Esophagus squamous epithelium (tissue), 5 donors: ENCODE measurements at places on chromosomes 4 and X.

- H3K4me3 ChIP-seq, result no peak overlapping the region
- H3K36me3 ChIP-seq, result no peaks in the 10 kb centered on the region
- H3K27ac ChIP-seq, result no peak overlapping the region
- no peaks in the 10 kb centered on the region for H3K4me1 ChIP-seq
- DNase-seq, result no peak
Measured at GRCh38 chr4:23947826-23948225, 58.0 kb upstream of the PPARGC1A start.

DNA sequence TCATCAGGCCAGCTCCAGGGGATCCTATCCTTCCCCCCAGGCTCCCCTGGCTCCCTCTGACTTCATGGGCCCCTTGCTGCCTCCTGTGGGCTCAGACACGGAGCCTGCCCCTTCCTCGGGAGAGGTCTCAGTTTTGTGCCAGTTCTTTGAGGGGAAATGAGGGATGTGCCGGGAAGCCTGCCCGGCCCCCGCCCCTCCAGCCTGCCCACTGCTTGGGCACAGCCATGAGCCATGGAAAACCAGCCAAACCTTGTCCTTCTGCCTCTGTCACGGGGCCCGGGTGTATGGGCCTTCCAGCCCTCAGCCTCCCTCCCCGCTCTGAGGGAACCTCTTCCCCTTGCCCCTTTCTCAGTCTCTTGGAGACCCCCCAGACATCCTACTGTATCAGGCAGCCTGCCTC is 6.8 kb downstream of the BGN start:
- H3K27ac ChIP-seq, result no peak overlapping the region
- no peaks in the 10 kb centered on the region for H3K27me3 ChIP-seq
- H3K4me1 ChIP-seq, result no peaks in the 10 kb centered on the region

DNA sequence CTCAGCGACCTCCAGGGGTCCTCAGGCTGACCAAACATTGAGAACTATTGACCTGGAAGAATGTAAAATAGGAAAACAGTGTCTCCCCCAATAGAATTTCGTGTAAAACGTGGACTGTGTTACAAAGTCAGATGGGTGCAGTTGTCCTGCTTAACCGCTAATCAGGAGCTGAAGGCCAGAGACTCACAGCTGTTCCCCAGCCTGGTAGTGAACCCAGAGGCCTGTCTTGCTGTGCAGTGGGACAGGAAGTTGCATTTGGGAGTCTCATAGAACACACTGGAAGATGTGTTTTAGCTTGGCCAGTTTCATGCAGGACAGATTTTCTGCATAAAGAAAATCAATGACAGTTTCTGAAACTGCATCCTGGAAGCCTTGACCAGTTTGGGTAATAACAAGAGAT is 151.5 kb downstream of the PTTG2 start:
- no peak overlapping the region for H3K4me3 ChIP-seq
- no peaks in the 10 kb centered on the region for H3K36me3 ChIP-seq
- DNase-seq, result no peak
- no peaks in the 10 kb centered on the region for H3K4me1 ChIP-seq

- no peak overlapping the region for H3K27ac ChIP-seq
- DNase-seq, result no peak
- no peaks in the 10 kb centered on the region for H3K4me1 ChIP-seq
- H3K27me3 ChIP-seq, result no peaks in the 10 kb centered on the region
Measured at GRCh38 chr4:159195361-159195769, 92.5 kb downstream of the RAPGEF2 start.

DNA sequence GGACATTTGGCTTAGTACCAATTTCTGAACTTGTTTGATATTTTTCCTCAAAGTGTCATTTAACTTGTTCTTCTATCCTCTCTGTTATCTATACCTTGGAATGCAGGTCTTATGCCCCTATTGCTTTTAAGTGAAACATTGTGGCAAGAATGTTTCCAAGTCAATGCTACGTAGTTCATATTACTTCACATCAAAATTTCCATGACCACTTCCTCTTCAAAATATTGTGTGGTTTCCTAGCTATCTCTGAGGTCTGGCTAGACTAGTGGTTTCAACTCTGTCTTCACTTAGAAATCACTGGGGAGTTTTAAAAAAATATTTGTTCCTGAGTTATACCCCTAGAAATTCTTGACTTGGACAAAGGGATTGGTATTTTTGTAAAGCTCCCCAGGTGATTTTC is 20.2 kb upstream of the RASGEF1B start:
- no peaks in the 10 kb centered on the region for H3K27me3 ChIP-seq
- no peaks in the 10 kb centered on the region for H3K4me1 ChIP-seq
- peak overlapping the region; percentile 37 for H3K27ac ChIP-seq
- no peaks in the 10 kb centered on the region for H3K36me3 ChIP-seq
- H3K4me3 ChIP-seq, result no peak overlapping the region

DNA sequence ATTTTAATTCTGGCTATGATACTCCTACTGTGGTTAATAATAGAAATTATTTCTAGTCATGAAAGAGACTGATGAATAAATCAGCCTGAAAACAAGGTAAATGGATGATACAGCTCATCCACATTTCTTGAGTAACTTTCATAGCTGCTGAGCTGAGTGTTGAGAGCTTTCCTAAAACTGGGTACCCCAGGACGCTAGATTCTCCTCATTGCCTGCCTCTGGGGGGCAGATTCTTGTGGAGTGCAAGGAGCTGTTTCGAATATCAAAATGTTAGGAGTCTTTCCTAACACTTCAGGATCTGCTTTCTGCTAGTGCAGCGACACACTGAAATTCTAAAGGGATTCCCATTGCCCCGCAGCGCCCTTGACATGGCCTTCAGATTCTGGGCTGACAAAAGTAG is 2.1 kb downstream of the MND1 start:
- no peaks in the 10 kb centered on the region for H3K27me3 ChIP-seq
- no peak overlapping the region for H3K27ac ChIP-seq
- no peak for DNase-seq
- peaks cover 10% of the 10 kb centered on the region for H3K4me1 ChIP-seq

DNA sequence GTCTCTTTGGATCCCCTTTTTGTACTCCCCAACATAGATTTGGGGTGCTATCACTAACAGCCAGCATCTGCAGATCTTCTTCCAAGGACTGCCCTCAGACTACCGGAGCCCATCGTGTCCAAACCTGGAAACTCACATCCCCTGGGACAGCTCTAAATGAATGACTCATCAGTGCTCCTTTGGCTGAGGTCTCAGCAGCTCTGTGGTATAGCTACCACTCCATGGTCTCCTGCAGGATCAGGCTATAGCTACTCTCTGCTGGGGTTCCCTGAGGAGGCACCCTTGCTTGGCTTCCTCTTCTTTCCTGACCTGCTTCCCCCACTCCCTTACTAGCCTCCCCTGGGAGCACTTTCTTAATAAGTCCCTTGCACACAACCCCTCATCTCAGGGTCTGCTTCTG is 97.5 kb upstream of the PRPS2 start:
- H3K4me1 ChIP-seq, result no peaks in the 10 kb centered on the region
- no peaks in the 10 kb centered on the region for H3K36me3 ChIP-seq
- no peak for DNase-seq
- H3K27me3 ChIP-seq, result no peaks in the 10 kb centered on the region
- H3K27ac ChIP-seq, result no peak overlapping the region

DNA sequence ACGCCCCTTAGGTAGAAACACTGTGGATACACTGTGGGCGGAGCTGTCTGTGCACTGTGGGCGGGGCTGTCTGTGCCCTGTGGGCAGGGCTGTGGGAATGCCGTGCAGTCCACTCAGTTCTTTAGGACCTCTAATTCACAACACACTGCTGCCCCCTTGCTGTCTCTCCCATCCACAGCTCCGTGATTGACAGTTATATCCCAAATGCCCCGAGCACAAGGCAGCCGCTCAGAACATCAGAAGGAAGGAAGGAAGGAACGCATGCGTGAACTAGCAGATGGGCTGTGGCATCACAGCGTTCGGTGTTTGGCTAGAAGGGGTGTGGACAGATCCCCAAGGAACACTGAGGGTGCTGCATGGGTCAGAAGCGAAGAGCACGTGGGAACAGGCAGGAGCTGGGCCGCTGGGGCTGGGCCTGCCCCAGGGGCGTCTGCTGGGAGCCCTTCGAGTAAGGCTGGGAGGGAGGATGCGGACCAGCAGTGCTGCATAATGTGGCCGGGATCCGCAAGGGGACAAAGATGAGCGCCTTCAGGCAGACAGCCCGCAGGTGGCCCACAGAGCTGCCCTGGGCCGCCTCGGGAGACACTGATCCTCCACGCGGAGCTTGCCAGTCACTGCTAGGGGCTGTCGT is 29.8 kb downstream of the ACOX3 start:
- peaks cover 96% of the 10 kb centered on the region for H3K36me3 ChIP-seq
- H3K4me3 ChIP-seq, result no peak overlapping the region
- H3K4me1 ChIP-seq, result peaks cover 27% of the 10 kb centered on the region
- no peaks in the 10 kb centered on the region for H3K27me3 ChIP-seq
- no peak overlapping the region for H3K27ac ChIP-seq

GRCh38 chr4:121690001-121690400 is 6.8 kb downstream of the ANXA5 start:
- peaks cover 20% of the 10 kb centered on the region for H3K4me1 ChIP-seq
- H3K4me3 ChIP-seq, result no peak overlapping the region
- no peak overlapping the region for H3K27ac ChIP-seq
- H3K27me3 ChIP-seq, result no peaks in the 10 kb centered on the region
- DNase-seq, result no peak

DNA sequence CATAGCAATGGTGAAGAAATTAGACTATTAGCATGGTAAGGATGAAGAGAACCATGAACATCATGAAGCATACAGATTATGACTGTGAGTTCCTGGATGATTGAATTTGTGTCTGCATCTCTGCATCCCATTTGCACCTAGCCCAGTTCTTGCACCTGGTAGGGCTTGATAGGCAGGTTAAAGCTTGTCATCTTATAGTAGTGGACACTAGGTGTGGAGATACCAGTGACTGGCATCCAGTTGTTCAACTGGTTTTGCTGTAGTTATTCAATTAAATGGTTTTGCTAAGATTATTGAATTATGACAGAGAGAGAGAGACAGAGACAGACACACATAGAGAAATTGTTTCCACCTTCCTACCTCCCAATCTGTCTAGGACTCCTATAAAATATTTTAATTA is 5.0 kb downstream of the ADH7 start:
- peak overlapping the region; percentile 28 for H3K4me3 ChIP-seq
- no peaks in the 10 kb centered on the region for H3K27me3 ChIP-seq
- no peak for DNase-seq
- H3K27ac ChIP-seq, result no peak overlapping the region
- no peaks in the 10 kb centered on the region for H3K36me3 ChIP-seq
- H3K4me1 ChIP-seq, result no peaks in the 10 kb centered on the region

DNA sequence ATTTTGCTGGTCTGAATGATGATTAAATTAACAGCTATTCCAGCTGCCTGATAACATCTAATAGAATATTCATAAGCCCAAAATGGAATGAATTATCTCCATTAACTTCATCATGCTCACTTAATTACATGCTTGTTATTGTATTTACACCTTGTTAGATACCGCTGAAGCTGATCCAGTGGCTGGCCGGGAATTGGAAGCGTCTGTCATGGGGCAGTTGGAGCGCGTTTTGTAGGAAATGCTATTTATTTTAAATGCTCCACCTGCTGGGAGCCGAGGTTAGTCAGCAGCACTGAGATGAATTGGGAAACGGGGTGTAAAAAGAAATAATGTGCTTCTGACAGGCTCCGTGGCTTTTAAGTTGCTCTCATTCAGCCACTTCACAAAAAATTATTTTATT is 25.2 kb downstream of the ARX start:
- no peak overlapping the region for H3K27ac ChIP-seq
- H3K27me3 ChIP-seq, result no peaks in the 10 kb centered on the region
- H3K36me3 ChIP-seq, result no peaks in the 10 kb centered on the region
- no peak overlapping the region for H3K4me3 ChIP-seq
- no peak for DNase-seq
- no peaks in the 10 kb centered on the region for H3K4me1 ChIP-seq

DNA sequence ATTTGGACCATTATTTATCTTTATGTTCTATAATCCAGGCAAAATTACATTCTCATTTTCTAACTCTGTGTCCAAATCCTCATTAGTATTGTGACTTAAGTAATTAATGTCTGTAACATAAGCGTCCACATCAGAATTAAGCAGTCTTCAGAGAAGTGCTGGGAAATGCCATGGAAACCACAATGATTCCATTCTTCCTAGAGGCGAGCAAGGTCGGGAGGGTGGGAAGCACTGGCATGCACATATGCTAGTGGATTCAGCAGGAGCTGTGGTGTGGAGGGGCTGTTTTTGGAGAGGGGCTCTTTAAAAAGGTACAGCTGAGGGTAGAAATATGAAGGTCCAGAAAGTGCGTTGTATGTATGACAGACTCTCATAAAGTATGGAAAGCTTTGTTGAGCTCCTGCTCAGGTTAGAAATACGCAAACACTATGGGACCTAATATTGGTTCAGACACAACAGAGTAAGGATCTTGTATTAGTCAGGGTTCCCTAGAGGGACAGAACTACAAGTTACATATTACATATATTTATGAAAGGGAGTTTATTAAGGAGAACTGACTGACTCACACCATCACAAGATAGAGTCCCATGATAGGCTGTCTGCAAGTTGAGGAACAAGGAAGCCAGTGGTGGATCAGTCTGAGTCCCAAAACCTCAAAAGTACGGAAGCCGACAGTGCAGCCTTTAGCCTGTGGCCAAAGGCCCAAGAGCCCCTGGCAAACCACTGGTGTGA is 61.5 kb downstream of the GLRA2 start:
- H3K27me3 ChIP-seq, result no peaks in the 10 kb centered on the region
- H3K27ac ChIP-seq, result no peak overlapping the region
- no peaks in the 10 kb centered on the region for H3K36me3 ChIP-seq
- no peak for DNase-seq

GRCh38 chr4:128946916-128947315 is 137.4 kb downstream of the JADE1 start:
- no peak overlapping the region for H3K27ac ChIP-seq
- H3K36me3 ChIP-seq, result peaks cover 36% of the 10 kb centered on the region
- no peaks in the 10 kb centered on the region for H3K4me1 ChIP-seq
- H3K27me3 ChIP-seq, result no peaks in the 10 kb centered on the region
- H3K4me3 ChIP-seq, result no peak overlapping the region

GRCh38 chr4:22672519-22672918 is 20.2 kb upstream of the GBA3 start:
- no peaks in the 10 kb centered on the region for H3K27me3 ChIP-seq
- H3K36me3 ChIP-seq, result no peaks in the 10 kb centered on the region
- no peak overlapping the region for H3K27ac ChIP-seq
- DNase-seq, result no peak
- H3K4me1 ChIP-seq, result no peaks in the 10 kb centered on the region

DNA sequence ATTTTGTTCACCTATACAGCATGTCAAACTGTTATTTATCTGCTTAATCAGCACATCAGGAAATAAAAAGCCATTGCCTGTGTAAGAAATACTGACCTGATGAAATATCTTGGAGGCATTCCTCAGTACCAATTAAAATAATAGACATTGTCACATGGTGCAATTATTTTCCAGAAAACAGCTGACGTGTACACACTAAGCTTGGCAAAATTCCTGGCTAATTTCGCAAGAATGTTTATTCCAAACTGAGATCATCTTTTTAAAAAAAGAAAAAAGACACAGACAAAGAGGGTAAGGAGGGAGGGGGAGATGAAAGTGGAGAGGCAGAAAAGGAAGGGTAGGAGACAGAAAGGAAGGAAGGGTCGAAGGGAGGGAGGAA is 61.9 kb upstream of the NFKB1 start:
- no peak for DNase-seq
- no peak overlapping the region for H3K4me3 ChIP-seq
- no peaks in the 10 kb centered on the region for H3K27me3 ChIP-seq
- peaks cover 6% of the 10 kb centered on the region for H3K4me1 ChIP-seq
- no peaks in the 10 kb centered on the region for H3K36me3 ChIP-seq

GRCh38 chr4:170423137-170423536 is 333.4 kb upstream of the AADAT start:
- H3K27me3 ChIP-seq, result no peaks in the 10 kb centered on the region
- no peaks in the 10 kb centered on the region for H3K4me1 ChIP-seq
- H3K27ac ChIP-seq, result no peak overlapping the region
- H3K4me3 ChIP-seq, result no peak overlapping the region
- DNase-seq, result no peak

- peak overlapping the region; percentile 46 for H3K4me3 ChIP-seq
- no peaks in the 10 kb centered on the region for H3K36me3 ChIP-seq
Measured at GRCh38 chr4:55793479-55793878, 26.1 kb upstream of the EXOC1L start.
